ENCODE measurements at places on chromosomes 2 and 18.
A peak's percentile ranks its signal among the peaks of the same experiment; 100 is the strongest.

DNA sequence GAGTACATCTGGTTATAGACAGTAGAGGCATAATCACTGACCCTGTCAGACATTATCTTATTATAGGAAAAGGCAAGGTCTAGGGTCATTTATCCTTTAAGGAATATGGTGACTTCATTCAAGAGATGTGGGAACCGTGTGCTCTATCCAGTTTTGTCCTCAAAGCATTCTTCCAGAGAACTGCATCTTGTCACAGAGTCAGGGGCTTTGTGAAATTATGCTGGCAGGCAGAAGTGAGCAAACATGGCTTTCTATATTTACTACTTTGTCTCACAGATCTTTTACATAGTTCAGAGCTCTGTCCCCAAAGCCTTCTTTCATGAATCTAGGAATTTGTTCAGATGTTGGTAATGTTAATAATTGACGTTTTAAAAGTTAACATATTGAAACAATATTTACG, 177.4 kb downstream of the ASXL3 start:
- no peak for DNase-seq

DNA sequence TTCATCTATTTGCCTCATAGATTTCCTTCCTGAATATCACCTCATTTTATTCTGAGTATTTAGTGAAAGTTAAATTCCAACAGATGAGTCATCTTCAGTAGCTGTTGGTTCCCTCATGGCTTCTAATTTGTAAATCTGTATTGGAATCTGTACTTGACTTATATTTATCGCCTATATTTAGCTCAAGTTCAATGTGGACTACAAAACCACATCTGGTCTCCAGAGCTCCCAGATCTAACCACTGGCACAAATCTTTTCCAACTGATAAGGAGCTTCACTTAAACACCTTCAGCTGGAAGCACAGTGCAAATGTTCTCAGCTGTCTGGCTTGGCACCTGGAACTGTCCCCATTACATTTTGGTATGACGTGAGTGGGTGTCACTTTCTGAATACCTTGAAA, 82.8 kb upstream of the DSEL start:
- DNase-seq: no peak

DNA sequence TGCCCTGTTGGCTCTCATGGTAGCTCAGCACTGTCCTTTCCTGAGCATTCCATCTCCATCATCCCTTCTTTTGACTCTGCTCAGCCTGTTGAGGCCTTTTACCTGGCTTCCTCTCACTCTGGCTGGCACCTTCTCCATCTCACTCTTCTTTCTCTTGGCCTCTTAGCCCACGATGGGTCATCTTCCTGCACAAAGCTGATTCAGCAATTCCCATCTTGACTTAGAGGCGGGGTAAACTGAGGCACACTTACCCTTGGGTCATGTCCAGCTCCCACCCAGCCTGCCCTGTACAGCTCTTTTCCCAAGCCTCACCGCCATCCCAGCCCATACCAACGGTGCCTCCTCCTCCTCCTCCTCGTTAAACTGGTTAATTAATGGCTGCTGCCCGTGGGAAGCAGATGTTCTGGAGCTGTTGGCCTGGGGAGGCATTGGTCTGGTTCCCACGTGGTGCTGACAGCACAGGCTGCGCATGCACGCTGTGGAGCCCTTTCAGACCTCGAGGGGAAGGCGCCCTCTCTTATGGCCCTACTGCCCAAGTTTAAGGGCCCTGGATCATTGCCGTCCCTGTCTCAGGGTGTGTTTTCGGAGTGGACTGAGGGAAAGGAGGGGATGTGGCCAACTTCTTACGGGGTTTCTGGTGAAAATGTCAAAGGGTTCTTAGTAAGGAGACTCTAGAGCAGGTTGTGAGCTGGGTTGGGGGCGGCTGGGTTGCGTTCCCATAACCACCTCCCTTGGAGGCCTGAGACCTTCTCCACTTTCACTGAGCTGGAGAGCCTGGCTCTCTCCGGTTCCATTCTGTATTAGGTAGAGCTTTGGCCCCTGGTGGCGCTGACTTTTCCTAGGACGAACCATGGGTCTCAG, 10.9 kb downstream of the WNT10A start:
- DNase-seq: no peak

DNA sequence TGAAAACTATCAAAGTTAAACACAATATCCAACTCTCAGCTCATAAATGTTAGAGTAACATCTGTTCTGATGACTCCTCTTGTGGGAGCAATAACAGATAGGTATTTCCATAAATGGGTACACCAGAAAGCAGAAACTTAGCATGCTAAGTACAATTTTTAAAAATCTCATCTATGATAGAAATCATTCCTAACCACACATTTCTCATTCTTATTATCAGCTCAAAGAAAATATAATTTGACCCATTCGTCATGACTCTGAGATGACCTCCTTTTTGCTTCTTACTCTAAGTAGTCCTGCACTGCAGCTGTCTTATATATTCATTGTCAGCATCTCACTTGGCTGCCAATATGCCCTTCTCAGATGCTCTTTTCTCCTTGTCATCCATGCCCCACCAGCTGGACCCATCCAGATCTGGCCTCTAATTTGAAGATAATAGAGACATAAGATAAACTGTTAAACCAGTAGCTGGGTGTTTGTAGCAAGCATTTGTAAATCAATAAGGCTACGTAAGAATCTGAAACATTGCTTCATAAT, 298.3 kb downstream of the KCNS3 start:
- DNase-seq: no peak

DNA sequence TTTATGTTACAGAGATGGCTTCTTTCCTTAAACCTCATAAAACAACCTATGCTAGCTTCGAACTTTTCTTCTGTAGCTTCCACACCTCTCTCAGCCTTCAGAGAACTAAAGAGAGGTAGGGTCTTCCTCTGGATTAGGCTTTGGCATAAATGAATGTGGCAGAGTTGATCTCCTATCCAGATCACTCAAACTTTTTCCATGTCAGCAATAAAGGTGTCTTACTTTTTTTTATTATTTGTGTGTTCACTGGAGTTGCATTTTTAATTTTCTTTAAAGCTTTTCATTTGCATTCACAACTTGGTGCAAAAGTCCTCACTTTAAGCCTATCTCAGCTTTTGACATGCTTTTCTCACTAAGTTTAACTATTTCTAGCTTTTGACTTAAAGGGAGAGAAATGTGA, 66.0 kb downstream of the LANCL1 start:
- DNase-seq: no peak

DNA sequence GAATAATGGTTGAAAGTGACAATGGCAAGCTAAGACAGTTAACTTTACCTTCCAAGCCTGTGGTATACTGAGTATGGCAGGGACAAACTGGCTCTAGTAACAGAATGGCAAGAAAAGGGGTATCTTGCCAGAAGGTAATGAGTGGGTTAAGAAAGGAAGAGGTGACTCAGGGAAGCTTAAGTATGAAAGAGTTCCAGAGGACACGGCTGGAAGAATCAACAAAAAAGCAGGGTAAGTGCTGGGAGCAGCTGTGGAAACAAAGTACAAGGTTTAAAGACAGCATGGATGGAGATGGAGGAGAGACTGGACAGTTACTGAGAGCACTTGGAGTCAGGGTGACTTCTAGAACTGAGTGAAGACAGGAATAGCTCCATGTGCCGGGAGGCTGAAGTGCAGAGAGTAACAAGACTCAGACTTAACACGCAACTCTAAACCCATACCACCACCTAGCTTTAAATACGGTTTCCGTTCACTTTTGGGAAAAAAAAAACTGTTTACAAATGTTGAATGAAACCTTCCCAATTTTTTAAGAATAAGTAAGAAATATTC, 69.0 kb downstream of the REV1 start:
- DNase-seq: no peak

GRCh38 chr18:69980509-69980908, 32.8 kb upstream of the CD226 start:
- DNase-seq: no peak

DNA sequence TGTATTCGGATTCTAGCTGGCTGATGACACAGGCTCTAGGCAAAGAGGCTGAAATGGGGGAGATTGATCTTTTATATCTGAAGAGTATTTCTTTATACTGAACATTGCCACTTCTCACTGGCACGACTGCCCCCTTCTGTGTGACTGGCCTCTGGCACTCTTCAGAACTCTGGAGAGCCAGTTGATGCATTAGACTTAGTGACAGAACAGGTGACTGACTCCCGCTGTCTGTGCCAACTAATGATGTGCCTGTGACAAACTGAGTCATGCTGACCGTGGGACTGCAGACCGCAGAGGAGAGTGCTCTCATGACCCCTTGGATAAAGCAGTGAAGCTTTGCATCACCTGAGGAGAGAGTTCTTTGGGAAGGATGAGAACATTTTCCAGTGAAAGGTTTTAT, 14.4 kb downstream of the MGAT5 start:
- DNase-seq: no peak

- no peak for DNase-seq
Measured at GRCh38 chr2:9215680-9216079, 9.1 kb downstream of the ASAP2 start.

DNA sequence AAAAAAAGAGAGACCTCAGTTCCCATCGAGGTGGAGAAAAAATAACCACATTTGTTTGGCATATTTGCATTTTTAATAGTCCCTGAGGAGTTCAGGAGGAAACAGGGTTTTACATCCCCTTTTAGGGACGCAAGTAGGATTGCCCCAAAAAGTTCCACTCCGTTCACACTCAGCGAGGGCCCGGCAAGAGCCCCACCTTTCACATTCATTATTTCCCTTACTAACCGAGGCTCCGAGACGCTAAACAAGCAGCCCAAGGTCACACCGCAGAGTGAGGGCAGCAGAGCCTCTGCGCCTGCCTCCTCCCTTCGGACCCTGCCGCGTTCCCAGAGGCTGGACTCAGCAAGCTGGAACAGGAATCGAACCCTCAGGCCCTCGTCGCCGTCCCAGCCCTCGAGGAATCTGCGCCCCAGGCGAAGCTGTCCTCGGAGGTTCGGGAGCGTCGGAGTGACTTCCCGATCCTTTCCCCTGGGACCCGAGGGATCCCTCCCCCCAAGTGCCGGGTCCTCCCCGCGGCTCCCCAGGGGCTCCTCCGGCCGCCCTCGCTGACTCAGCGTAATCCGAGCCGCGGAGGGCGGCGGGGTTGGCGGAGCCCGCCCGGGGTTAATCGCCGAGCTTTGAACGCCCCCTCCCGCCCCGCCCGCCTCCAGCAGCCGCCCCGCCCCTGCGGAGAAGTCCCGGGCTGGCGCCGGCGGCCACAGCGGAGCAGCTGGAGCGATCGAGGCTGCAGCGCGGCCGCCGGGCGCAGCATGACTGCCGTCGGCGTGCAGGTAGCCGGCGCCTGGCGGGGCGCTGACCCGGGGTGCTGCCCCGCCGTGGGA, at the start of gene TMEM37:
TMEM37 (plus strand) TSS at position 700 of the 821 bp plus-strand sequence; CDS start at position 750, 50 bp downstream.
- DNase-seq: peak; percentile 27

DNA sequence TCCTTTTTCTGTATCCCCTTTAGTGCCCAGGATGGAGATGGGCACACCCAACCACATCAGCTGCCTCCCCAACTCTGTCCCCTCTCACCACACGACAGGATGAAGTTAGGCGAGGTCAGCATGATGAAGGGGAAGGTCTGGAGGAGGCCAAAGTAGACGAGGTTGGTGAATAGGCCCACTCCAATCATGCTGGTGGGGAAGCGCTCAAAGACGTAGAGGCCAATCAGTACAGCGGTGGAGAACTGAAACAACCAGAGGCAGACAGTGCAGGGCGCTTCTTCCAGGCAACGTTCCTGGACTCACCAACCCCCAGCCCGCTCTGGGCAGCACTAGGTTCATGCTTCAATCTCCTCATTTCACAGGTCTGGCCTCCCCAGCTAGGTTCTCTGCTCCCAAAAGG, 2.9 kb downstream of the TEX261 start:
- no peak for DNase-seq

- no peak for DNase-seq
Measured at GRCh38 chr2:215750763-215751162, 262.6 kb downstream of the MREG start.

- no peak for DNase-seq
Measured at GRCh38 chr18:42028247-42028832, 73.3 kb downstream of the PIK3C3 start.

GRCh38 chr2:11343650-11344341, 640 bp downstream of the ROCK2 start:
- no peak for DNase-seq

- DNase-seq: no peak
Measured at GRCh38 chr2:120254178-120254577, 1.5 kb downstream of the RALB start.

DNA sequence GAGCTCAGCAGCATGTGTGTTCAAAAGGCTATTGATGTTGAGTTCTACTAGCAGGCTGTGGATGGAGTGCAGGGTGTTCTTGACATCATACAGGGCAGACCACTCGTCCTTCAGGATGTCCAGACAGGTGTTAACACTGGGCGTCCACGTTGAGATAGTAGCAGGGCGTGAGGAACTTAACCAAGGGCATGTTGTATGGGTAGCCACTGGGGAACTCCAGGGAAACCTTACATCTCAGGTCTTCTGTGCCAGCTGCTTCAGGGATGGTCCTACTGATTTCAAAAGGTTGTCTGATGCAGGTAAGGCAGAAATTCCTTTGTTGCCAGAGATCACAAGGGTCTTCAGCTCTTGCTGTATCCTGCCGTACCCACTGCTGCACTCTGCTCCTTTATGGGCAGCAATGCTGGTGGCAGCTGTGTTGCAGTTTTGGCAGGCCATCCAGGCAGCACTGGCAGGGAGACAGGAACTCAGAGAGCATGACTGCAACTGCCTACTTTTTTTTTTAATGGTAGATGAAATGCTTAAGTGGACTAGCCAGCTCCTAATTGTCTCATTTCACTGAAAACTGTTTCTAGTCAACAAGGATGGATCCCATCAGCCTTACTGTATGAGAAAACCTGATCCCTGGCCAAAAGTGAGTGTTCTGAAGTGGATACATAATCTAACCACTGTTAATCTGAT, 32.4 kb upstream of the RBBP8 start:
- no peak for DNase-seq

DNA sequence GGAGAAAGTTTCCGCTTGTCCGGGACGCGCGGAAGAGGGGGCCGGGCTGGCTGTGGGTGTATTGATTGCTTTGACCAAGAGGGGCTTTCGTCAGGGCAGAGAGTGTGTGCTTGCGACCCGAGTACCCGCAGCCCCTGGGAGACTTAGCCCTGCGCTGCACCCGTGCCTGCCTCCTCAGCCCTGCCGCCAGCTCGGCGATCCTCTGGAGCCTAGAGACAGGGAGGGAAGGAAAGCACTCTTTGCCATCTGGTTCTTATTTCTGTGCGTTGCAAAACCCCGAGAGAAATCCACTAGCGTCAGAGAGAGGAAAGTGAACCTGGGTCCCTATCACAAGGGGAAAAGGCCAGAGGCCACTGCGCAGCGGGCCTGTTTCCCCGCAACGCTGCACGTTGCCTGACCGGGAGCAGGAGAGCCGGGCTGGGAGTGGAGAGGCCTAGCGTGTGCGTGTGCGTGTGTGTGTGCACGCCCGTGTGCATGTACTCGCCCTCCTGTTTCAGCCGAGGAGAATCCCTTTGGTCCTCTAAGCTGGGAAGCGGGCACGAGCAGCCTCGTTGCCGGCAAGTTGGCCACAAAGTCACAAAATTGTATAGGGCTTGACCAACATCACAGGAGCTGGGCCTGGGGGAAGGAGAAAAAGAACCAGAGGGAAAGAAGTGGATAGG, 1.7 kb downstream of the SIX3 start:
- DNase-seq: no peak

GRCh38 chr18:31064130-31064529, 21.6 kb upstream of the DSC3 start:
- peak; percentile 30 for DNase-seq

Measured in GM12864 (cell line).